ENCODE measurements at places on chromosomes 2 and 18.

- DNase-seq, result no peak
Observed at GRCh38 chr2:102021779-102022178, 30.0 kb downstream of the IL1R2 start.

- no peak for DNase-seq
Observed at GRCh38 chr2:233259730-233260129, 8.3 kb downstream of the ATG16L1 start.

DNA sequence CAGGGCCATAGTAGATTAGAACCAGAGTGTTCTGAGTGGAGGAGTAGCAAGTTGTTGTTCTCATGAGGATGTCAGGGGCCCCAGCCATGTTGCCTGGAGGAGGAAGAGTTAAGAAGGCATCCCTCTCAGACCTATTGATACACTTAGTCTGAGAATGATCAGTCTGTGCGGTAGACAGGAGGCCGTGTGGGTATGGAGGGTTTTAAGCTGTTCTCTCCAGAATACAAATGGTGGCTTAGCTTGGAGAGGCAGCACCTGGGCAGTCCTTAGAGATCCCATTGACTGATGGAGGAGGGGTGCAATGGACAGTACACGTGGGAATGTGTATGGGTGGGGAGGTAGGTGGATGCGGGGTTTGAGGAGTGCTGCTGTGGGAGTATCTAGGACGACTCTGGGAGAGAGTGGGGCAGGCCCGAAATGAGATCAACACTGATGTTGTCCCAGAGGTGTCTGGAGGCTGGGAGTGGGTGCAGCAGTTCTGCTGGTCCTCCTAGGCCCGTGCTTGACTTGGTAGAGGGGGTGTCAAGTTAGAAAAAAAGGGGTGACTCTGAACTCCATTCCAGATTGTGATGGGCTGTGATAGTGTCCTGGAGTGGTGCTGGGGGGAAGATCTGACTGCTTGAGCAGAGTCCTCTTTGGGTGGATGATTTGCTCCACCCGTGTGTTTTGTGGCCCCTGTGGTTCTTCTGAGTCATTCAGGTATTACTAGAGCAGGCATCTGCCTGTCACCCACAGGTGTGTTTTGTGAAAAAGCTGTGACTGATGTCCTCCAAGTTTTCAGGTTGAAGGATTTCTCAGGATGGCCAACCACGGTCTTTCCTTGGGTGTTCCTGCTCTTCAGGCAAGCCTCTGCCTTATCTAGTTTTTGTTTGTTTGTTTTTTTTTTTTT is 44.7 kb downstream of the C2orf42 start:
- no peak for DNase-seq

DNA sequence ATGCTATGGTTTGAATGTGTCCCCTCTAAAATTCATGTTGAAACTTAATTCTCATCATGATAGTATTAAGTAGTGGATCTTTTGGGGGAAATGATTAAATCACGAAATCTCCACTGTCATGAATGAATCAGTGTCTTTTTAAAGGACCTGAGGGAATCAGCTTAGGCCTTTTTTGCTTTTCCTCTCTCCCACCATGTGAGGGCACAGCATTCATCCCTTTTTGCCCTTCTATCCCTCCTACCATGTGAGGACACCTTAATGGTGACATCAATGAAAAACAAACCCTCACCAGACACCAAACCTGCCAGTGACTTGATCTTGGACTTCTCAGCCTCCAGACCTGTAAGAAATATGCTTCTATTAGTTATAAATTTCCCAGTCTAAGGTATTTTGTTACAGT is 247.1 kb upstream of the UBE2E3 start:
- DNase-seq, result no peak

DNA sequence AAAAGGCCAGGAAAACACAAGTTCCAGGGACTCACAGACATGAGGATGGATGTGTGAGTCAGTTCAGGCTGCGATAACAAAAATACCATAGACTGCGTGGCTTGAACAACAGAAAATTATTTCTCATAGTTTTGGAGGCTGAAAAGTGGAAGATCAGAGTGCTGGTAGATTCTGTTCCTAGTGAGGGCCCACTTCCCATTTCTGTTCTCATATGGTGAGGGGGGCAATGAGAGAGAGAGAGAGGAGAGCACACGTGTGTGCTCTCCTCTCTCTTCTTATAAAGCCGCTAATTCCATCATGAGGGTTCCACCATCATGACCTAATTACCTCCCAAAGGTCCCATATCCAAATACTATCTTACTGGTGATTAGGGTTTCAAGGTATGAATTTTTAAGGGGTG is 23.0 kb downstream of the KLHL14 start:
- no peak for DNase-seq

GRCh38 chr2:237306083-237306786 is 107.7 kb downstream of the COL6A3 start:
- DNase-seq, result no peak

DNA sequence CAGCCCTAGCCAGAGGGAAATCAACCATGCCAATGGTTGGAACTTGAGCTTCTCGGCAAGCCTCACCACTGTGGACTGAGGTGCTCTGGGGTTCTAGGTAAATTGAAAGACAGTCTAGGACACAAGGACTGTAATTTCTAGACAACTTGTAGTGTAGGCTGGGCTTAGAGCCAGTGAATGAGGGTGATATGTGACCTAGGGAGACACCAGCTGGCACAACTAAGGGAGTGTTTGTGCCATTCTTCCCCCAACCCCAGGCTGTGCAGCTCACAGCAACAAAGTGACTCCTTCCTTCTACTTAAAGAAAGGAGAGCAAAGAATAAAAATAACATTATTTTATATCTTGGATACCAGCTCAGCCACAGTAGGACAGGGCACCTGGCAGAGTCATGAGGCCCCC is 1690.7 kb upstream of the TMEFF2 start:
- DNase-seq, result no peak

DNA sequence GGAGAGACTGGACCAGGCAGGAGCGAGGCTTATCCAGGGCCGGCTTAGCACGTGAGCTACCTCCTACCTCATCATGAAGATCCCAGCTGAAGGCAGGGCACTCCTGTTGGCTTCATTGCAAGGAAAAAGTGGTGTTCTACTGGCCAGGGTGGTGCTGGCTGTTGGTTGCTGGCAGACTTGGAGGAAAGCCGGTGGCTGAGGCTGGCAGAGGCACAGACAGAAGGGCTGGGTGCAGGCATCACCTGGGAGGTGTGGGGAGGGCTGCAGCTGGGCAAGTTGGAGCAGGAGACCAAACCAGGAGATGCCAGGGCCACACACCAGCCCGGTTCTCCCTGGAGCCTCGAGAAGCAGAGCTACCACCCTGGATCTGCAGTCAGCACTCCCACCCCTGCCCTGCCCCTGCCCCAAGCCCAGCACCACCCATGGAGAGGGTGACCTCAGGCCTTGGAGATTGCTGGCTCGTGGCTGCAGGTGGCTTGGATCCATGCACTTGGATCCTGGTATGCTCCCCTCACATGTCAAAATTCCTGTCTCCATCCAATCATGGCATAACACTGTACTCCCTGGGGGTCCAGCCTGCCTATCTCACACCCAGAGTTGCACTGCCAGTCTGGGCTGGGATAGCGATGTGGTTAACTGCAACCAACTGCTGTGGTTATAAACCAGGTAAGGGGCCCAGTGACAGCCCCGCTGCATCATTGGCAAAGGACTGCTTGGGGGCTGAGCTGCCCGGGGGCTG is 49.7 kb downstream of the GLI2 start:
- no peak for DNase-seq

DNA sequence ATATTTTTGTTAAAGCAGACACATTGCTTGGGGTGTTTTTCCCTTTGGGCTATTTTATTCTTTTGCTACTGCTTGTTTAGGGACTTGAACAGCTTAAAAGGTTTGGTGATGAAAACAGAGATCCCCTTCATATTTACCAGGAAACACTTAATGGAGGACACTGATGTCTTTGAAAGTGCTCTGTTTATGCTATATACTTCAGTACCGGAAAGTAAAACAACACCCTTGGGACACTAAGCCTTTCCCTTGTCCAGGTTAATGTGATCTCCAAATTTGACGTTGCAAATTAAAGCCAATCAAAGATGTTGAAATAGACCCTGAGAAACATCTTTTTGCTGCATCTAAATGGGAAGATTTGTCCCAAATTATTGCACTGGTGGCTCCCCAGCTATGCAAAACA is 564.6 kb upstream of the PKDCC start:
- no peak for DNase-seq

DNA sequence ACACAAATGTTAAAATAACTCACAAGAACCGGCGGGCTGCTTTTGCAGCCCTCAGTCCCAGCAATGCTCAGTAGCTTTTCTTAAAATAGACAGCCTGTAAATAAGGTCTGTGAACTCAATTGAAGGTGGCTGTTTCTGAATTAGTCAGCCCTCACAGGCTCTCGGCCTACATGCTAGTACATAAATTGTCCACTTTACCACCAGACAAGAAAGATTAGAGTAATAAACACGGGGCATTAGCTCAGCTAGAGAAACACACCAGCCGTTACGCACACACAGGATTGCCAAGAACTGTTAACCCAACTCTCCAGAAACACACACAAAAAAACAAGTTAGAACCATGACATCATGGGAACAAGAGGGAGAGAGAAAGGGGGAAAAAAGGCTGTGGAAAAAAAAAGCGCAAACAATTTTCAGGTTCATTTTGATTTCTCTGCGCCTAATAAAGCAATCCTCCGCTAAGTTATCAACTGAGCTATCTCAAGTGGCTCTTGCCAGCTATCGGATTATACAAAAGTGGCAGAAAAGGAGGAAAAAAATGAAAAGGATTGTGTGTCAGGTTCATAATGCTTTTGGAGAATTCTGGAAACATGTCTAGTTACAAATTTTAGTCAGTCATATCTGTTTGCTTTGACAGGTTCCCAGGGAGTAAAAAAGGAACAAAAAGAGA is 89.1 kb downstream of the ZEB2 start:
- no peak for DNase-seq

DNA sequence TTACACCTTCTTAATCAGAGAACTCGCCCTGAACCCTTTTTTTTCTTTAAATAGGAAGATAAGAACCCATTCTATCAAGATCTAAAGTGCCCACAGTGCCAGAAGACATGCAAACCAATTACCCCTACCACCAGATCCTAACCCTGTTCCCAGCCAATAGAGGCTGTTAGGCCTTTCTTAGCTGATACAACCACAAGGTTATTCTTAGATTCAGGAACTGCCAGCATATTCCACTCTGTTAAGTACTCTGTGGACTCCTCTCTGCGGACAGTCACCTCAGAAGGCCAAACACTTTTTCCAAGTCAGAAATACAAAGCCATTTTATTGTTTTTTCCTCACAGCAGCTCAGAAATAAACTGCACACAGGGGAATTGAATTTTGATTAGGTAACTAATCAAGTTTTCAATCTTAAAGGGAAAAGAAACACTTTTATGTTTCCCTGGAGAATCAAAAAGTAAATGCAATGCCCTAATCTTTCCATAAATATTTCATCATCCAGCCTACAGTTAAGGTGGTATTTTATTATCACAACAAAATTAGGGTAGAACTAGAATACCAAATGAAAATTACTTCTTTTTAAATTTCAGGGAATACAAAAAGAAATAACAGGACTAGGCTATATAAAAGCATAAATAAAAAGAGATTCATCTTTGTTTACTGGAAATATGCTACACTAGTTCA is 111.4 kb downstream of the NBAS start:
- DNase-seq, result no peak

DNA sequence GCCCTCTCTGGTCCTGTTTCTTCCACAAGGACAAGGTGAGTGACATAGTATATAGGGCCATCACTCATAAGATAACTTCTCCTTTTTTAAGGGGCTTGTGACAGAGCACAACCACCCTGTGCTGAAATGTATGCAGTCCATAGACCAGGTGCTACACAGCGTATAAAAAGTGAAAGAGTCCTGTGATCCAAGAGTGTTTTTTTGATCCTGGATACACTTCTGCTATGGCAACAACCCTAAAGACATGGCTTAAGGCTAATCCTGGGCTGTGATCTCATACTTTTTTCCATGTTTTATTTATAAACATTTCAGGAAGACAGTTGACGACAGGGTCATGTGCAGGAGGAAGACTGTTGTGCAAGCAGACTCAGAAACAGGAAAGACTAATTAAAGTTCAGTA is 400.5 kb upstream of the TCF4 start:
- DNase-seq, result no peak

DNA sequence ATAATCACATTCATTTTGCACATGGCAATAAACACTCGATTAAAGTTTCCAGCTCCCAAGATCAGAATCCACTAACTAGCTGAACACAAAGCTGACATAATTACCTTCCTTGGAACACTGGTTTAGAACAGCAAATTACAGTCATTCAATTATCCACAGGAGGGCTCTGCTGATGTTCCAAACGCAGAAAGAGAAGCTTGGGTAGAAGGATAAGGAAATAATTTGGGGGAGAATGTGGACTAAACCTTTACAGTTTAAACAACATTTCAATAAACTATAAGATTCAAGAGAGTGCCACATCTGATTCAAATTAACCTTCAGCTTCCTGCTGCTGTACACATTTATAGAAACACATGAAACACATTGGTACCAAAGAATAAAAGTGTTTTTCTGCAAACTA is 67.8 kb upstream of the ARL4C start:
- DNase-seq, result no peak

DNA sequence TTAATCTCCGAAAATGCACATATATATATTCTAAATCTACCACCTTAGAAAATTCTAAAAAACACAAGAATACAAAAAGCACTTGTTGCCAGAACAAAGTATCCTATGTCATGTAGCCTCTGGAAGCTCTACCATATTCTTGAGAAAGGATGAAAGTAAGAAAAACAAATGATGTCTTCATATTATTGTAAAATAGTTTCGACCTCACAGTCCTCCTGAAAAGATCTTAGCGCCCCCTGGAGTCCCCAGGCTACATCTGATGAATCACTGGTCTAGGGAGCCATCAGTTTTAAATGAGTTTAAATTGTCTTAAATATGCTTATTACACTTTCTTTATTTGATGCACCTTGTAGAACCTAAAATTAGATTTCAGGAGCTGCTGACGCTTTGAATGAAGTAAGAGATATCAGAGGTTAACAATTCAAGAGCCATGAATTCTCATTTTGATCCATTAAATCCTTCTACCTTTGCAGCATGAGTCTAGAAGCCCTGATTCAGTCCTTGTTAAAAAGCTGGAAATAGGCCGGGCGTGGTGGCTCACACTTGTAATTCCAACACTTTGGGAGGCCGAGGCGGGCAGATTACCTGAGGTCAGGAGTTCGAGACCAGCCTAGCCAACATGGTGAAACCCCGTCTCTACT is 138.8 kb downstream of the MCFD2 start:
- peak; percentile 10 for DNase-seq
